ENCODE measurements at places on chromosomes 16 and 17. TPM values are rescaled to one million over a fixed set of nuclear protein-coding genes. Genes with fewer than 3 reads are reported as not detected.

DNA sequence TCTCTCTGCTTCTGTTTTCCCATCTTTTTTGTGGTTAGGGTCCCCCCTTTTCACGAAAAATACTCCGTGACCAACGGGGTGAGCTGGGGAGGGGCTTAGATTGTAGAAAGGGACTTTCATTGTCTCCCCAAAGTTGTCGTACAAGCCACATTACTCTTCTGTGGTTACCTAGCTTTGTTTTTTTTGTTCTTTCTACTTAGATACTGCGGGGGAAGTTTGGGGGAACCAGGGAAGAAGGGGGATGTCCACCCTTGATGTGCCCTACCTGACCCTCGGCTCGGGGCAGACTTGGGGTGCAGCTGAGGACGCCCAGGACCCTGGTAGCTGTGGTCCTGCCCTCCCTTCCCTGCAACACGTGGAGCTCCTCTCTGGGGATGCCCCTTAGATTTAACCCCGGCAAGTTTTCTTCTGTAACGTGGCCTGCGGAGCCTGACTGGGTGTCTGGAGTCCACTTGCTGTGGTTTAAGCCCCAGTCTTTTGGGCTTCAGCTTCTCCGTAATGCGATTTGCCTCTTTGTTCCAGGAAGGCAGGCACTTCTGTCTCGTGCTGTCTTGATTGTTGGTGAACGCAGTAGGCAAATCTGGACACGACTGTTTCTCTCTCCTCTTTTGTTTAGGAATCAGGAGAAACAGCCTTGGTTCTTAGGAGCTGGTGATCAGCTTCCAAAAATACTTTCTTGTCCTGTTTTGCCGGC, 892 bp downstream of the ABCC1 start:
- DNase-seq: no peak

DNA sequence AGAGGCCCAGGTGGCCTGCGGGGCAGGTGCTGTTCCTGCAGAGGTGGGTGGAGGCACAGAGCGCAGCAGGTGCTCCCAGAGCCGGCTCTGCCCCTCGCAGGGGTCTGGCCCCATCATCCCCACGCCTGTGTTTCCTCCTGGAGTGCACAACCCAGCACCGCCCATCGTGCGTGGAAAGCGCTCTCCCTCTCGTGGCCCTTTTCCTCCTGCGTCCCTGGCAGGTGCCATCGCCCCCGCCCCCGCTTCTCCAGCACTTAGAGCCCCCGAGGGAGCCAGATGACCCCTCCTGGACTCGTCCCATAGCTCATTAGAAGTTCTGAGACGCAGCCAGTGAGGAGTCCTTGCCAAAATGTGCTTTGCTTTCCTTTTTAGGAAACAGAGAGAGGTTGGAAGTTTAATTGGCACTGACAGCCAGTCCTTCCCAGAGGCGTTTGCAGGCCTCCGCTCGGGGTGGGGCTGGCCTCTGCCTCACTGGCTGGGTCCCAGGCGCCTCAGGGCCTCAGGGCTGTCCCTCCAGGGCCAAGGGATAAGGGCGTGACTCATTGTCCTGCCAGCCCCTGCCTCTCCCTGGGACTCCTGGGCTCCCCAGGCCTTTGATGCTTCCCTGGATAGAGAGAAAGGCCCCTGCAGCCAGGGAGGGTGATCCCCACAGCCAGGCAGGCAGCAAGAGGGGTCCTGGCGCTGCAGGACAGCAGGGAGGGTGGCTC, 32.2 kb upstream of the CHMP6 start:
- peak; percentile 95 for DNase-seq

The ABCC6 gene
- 2.0 TPM for polyA plus RNA-seq

DNA sequence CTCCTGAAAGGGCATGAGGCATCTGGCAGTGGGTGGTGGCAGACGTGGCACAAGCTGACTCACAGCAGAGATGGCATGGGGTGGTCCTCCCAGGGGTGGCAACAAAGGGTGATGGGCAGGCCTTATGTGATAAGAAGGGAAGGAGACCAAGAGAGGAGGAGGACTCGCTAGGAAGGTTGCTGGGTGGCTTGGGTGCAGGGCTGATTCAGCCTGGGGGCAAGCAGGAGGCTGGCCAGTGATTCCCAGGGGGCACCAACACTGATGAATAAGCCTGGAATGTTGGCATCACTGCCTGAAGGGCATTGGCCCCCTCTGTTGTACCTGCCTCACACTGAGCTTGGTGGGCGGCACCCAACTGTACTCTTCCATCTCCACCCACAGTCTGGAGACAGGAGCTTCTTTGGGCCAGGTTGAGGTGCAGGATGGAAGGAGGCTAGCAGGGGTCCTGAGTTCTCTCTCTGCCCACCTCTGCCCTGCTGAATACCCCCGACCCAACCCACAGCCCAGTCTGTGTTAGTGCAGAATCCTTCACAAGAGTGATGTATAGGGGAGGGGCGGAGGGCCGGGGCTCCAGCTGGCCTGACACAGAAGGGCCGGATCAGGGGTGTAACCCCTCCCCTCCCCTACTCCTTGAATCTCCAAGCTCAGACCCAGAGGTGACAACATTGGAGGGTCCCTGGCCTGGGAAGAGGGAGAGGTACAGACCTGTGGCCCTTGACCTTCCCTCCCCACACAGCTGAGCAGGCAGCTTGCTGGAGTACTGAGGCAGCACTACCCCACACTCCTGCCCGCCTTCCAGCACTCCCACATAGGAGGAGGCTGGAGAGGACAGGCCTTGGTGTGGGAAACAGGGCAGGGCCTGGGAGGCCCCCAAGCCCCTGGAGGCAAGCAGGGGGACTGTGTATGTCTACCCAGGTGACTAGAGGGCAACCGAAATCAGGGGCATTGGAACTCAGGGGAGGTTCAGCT, 2.6 kb downstream of the STAC2 start:
- no peak for DNase-seq

- no peak for DNase-seq
Observed at GRCh38 chr16:80085606-80086005, 455.2 kb upstream of the DYNLRB2 start.

The C17orf50 gene
- polyA plus RNA-seq: not detected

DNA sequence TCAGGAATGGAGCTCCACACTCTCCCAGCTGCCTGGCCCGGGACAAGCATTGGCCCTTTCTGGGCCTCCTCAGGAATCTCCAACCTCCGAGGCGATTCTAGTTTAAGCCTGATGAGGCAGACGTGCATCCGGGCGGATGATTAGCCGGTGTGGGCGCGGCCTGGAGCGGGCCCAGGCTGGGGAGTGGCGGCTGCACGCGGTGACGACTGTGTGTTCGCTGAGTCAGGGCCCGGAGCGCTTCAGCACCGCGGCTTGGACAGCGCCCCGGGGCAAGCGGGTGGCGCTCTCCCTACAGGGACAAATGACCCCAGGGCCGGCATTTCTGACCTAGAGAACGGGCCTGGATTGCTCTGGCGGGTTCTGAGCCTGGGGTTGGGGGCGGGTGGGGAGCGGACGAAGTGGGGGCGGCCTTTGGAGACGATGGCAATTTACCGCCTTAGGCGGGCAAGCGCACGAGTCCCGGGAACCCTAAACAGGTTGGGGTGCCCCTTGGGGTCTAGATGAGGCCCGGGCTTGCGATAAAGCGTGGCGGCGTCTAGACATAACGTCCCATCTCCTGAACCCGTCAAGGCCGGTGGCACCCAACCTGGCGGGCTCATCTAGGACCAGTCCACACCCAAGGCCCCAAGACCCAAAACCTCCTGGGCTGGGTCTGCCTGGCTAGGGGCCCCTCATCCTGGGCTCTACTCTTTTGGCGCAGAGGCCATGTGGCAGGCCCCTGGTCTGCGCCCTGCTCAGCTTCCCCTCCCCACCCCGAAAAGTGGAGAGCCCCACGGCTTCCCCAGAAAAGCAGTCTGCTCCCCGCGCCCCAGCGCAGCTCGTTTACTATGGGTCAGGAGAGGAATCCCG, 22.3 kb upstream of the ZNHIT3 start:
- peak; percentile 44 for DNase-seq

- DNase-seq: no peak
Observed at GRCh38 chr17:50255766-50256635, 18.3 kb upstream of the TMEM92 start.

- DNase-seq: no peak
Observed at GRCh38 chr17:55238931-55239297, 25.8 kb upstream of the HLF start.

GRCh38 chr17:14310605-14311004, 9.7 kb downstream of the HS3ST3B1 start:
- no peak for DNase-seq

- no peak for DNase-seq
Observed at GRCh38 chr17:30093463-30094147, 23.0 kb upstream of the NSRP1 start.

GRCh38 chr17:62749926-62750325, 58.2 kb downstream of the MARCHF10 start:
- no peak for DNase-seq

The CDK5R1 gene
- polyA plus RNA-seq: 0.57 TPM

- DNase-seq: no peak
Observed at GRCh38 chr16:51271156-51271701, 120.2 kb upstream of the SALL1 start.

The OSGIN1 gene
- 12.8 TPM for polyA plus RNA-seq

DNA sequence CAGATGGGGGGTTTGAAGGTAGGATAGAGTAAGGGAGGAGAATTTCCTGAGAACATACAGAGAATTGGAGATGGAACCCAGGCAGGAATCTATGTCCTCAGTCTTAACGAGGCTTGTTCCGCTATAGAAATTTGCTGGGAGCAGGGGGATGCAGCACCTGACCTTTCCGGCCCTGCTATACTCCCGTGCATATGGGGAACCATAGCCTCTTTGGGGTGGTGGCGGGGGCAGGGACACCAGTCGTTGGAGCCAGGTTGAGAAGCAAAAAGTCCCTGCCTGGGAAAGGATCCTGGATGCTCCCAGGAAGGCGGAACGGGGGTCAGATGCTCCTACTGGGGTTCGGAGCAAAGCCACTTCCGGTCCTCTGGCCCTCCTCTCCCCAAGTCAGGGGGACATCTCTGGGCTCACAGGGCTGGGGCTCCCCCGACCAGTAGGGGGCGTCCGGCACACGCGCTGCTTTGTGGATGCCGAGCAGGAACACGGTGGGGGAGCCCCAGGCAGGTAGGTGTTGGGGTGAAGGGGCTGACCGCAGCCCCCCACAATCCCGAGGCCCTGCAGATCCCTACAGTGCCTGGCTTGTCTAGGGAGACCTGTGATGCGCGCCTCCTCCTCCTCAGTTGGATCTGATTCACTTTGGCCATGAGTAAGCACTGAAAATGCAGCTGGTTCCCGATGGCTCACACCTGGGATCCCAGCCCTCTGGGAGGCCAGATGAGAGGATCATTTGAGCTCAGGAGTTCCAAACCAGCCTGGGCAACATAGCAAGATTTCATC, 15.5 kb upstream of the TFAP4 start:
- peak; percentile 74 for DNase-seq

The TEX14 gene
- 0.04 TPM for polyA plus RNA-seq

DNA sequence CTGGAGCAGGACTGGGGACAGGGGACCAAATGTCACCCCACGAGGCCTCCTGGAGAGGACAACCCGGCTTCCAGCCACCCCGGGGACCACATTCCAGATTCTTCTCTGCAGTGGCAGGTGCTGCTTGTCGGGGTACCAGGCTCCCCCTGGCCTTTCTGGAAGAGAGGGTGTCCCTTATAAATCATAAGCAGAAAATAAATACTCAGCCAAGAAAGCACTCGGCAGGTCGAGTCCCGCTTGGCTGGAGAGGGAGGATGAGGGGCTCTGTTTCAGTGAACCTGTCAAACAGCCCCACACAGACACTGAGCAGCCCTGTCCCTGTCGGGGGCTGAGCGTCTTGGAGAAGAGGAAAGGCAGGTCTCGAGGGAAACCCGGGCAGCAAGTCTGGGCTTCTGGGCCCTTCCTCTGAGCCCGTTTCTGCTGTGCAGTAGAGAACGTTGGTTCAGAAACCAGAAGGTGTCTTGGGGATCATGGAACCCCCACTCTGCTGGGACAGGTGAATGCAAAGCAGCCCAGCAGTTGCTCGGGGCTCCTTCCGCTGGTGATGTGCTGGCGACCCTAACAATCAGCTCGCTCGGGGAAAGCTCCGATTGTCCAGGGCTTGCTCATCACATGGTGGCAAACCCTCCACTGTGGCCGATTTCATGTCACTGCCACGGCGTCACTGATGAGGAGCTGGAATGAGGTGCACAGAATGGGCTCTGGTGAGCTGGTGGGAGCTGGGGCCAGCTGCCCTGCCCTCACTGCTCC, 36.6 kb downstream of the COX4I1 start:
- no peak for DNase-seq

- no peak for DNase-seq
Observed at GRCh38 chr17:77691216-77692085, 267.1 kb upstream of the TNRC6C start.

GRCh38 chr17:50386510-50386909, 10.8 kb downstream of the LRRC59 start:
- DNase-seq: no peak

The NXPH3 gene
- polyA plus RNA-seq: 4.0 TPM

The ANKFN1 gene
- polyA plus RNA-seq: not detected

The KRT12 gene
- polyA plus RNA-seq: not detected

The ITGAD gene
- not detected for polyA plus RNA-seq

DNA sequence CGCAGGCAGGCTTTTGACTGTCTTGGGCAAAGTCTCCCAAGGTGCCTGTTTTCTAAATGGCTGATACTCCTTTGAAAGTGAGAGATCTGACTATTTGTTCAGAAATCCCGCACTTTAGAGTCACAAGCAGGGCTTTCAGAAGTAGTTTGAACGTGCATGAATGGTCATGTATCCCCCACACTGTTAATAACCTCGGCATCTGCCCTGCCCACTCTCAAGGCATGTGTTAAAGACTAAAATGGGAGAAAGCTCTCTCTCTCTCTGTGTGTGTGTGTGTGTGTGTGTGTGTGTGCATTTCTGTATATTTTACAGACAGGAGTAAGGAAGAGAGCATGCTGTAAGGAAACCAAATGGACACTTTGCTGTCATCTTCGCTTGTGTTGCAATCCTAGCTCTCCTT, 163.7 kb downstream of the MAF start:
- no peak for DNase-seq

- DNase-seq: no peak
Observed at GRCh38 chr17:50519141-50519834, 11.0 kb downstream of the MYCBPAP start.

DNA sequence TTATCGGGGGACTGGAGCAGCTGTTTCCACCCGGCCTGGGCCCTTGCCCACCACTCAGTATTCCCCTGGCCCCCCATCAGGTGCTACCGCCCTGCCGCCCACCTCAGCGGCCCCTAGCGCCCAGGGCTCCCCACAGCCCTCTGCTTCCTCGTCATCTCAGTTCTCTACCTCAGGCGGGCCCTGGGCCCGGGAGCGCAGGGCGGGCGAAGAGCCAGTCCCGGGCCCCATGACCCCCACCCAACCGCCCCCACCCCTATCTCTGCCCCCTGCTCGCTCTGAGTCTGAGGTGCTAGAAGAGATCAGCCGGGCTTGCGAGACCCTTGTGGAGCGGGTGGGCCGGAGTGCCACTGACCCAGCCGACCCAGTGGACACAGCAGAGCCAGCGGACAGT, 6.1 kb upstream of the TMEM88 start:
- no peak for DNase-seq

The CLDN7 gene
- polyA plus RNA-seq: 1.3 TPM

Measured in heart left ventricle (tissue), 16 donors.